Natural killer cell treated with Interleukin-12 subunit alpha and Interleukin-12 subunit beta and Interleukin-15 and Interleukin-18, amount 100 ng/mL, for 72 hours (primary cell): ENCODE measurements at places on chromosomes 2 and 18. TPM values are rescaled to one million over a fixed set of nuclear protein-coding genes. Genes with fewer than 3 reads are reported as not detected.

The PRPF40A gene
- 124 TPM for total RNA-seq

The MFSD2B gene
- 0.75 TPM for total RNA-seq

The RBM45 gene
- total RNA-seq, result 12.9 TPM

DNA sequence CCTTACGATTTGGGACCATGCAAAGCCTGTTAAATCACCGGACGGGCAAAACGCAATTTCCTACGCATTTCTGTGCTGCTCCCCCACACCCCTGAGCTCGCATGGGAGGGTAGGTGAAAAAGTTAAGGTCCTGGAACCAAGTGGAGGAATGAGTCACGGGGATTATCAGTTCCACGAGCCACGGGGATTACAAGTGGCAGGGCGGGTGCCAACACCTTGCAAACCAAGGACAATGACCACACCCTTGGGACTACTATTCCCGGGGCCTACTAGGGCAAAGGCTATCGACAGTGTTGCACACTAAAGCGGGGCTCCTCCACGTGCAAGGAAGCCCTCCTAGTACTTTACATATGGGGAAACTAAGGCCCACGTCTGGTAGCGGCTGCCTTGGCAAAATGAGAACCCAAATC is 447 bp downstream of the RETSAT start:
- no peak for DNase-seq

GRCh38 chr2:2872713-2873449 is 504.7 kb downstream of the EIPR1 start:
- no peak for DNase-seq

DNA sequence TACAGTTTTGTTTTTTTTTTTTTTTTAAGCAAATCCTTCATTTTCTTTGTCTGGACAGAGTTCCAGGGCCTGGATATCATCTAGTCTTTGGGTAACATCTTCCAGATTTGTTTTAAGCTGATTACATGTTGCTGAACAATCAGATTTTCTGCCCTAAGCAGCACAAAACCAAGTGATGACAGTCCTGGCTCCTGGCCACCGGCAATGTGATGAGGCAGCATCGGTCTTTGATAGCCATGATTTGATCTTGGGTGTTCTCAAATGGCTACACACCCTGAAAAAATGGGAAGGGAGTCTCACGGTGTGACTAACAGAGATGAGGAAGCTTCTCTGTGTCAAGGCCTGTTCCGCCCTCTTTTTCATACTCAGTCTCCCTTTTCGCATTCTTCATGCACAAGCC is 708.6 kb upstream of the ZEB2 start:
- no peak for DNase-seq

DNA sequence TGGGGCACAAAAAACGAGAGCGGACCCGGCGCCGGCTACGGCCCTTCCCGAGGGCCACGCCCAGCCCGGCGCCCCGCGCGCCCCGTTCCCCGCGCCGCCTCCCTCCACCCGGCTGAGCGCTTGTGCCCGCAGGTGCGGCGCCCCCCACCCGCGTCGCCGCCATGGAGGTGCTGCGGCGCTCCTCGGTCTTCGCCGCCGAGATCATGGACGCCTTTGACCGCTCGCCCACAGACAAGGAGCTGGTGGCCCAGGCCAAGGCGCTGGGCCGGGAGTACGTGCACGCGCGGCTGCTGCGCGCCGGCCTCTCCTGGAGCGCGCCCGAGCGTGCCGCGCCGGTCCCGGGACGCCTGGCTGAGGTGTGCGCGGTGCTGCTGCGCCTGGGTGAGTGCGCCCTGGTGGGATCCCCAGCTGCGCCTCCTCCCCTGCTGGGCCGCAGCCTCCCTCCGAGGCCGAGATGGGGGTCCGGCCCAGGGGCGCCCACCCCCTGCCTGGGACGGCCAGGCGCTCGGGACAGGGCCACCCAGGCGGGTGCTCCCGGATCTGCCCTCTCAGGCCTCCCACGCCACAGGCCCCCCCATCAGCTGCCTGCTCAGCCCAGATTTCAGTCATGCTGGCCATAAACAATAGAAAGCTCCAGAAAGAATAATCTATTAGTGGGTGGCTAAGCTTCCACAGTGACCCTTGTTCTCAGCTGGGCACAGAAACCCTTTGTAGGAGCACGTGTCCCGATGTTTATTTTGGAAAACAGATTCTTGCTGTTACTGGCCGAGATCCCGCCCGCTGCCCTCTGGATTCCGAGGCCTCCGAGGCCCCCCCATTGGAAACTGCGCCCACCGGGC is 997 bp downstream of the BOK start:
- DNase-seq, result no peak

GRCh38 chr2:144040834-144041233 is 479.1 kb downstream of the ZEB2 start:
- DNase-seq, result no peak

GRCh38 chr2:196589419-196589818 is 50.1 kb upstream of the CCDC150 start:
- DNase-seq, result no peak

DNA sequence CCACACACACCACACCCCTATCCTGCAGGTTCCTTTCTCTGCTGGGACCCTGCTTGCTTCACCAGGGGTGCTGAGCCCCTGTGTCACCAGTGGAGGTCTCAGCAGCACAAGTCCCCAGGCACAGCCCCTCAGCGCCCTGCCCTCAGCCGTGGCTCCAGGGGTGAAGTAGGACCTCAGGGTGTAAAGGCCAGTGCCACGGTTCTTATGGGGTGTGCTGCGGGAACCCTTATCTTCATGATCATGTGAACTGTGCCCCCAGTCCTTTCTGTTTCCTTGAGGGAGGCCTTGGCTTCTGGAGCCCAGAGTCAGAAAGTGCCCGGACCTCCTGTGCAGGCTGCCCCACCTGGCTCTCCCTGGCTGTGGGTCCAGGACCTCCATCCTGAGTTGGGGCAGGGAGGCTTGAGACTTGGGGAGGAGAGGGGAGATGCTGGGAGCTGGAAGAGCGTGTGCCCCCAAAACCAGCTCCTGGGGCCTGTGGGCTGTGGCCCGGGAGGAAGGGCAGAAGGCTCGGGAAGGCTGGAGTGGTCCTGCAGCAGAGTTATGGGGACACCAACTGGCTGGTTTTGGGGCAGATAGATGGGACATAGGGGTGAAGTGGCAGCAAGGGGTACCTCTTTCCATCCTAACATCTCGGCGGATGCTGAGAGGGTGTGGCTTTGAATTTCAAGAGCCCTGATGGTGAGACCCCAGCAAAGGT is 20.2 kb upstream of the KLF11 start:
- no peak for DNase-seq

GRCh38 chr2:224958873-224959272 is 83.4 kb downstream of the DOCK10 start:
- DNase-seq, result no peak

- DNase-seq, result no peak
Observed at GRCh38 chr18:79218605-79219190, 149.5 kb downstream of the ATP9B start.

DNA sequence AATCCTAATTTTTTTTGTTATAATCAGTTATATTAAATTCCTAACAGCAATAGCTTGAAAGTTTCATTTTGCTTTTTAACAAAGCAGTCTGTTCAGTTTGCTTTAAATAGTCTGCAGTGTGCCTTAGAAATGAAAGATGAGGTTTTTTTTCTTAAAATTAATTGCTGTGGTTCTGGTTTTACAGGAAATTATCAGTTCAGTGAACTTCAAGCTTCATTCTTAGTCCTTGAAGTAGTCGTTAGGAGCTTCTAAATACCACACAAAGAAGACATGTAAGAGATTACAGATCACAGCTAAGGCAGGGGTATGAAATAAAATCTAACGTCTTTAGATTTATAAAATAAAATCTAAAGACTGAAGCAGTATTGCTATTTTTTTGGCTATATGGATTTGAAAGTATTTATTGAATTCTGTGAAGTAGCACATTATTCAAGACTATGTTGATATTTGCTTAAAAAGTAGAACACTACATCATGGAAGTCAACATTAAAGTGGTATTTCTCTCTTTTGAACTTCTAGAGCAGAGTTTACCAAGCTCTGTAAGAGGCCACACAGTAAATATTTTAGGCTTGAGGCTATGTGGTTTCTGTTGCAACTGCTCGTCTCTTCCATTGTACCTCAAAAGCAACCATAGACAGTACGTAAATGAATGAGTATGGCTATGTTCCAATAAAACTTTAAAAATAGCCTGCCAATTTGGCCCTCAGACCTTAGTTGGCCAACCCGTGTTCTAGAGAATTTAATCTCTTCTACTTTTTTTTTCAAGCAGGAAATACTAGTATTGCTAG is 81.5 kb upstream of the STON1 start:
- DNase-seq, result no peak

- DNase-seq, result no peak
Observed at GRCh38 chr2:138794724-138795123, 14.5 kb upstream of the NXPH2 start.
